ENCODE measurements at places on chromosomes 5 and 9.

DNA sequence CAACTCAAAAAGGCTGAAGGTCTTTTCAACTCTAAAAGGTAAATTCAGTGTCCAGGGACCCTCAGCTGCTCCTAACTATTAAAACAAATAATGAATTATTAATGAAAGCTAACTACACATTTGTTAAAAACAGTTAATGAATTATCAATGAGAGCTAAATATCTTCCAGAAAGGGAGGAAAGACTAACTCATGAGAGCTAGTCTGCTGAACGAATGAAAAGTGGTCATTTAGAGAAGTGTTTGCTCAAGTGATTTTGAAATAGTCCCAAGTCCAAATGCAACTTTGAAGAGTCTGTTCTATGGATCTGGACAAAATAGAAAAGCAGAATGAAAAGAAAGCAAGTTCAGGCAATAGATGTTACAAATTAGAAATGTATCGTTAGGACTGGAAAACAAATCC lies 133.9 kb upstream of the SPEF2 start:
- no peak for DNase-seq

DNA sequence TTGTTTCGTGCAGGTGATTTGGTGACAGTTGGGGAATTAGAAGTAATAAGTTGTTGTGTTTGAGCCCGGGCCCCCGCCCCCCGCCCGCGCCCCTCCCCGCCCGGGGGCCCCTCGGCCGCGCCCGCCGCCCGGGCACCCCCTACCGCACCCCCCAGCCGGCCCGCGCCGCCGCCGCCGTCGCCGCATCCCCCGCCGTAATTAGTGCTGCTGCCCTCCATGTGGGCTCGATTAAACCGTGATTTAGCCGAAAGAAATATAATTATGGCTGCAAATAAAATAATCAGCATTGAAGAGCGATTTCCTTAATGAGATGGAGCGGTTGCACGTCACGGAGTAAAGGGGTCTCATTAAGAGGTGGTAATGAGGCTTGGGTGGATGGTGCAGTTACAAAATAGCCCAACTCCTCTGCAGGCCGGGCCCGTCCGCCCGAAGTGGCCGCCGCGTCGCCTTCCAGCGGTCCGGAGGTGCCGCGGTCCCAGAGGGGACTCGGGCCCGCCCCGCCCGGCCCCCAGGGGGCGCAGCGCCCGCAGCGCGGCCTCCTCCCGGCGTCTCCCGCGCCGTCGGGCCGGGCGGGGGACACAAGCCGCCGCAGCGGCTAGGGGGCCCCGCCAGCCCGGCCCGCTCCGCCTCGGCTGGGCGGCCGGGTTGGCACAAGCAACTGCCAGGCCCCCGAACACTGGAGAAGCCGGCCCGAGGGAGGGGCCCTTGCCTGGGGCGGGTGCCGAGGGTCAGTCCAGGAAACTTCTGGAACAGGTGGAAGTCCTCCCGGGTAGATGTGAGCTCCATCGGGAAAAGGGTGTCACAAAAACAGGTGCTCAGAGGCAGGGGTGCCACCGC lies 6.9 kb upstream of the OTP start:
- DNase-seq, result peak; percentile 29

GRCh38 chr9:121831869-121832268 lies 180.4 kb downstream of the DAB2IP start:
- DNase-seq, result no peak

DNA sequence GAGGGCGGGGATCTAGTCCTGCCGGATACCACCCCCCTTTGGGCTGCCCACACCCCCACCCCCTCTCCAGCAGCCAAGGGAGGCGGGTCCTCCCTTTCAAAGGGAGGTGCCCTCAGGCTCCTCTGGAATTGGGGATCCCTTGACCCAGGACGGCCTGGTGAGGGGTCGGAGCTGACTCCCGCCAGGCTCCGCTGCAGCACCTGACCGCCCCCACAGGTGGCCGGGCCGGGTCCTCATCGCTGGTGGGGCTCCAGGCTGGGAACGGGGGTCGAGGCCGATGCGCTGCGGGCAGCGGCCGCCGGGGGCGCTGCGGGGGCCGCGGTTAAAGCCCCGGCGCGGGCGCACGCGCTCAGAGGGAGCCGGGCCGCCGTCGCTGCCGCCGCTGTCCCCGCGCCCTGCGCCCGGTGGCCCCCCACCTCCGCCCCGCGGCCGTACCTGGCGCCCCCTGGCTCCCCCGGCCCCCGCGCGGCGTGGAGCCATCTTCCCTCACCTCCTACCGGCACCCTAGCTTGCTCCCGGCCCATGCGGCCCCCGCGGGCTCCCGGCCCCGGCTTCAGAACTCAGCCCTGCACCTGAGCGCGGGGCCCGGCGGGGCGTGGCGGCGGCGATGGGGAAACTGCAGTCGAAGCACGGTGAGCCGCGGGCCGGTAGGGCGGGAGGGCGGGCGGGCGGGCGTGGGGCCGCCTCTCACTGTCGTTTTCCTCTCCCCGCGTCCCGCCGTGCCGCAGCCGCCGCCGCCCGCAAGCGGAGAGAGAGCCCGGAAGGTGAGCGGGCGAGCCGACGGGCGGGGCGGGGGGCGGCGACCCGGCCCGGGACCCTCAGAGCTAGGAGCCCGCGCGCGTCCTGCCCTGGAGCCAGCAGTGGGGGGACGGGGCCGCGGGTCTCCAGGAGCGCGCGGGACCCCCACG lies at the start of gene NKD2:
TSS of gene NKD2 (plus strand) at position 352 of the 908 bp plus-strand sequence. CDS start at position 608, 256 bp downstream.
- peak; percentile 28 for DNase-seq

DNA sequence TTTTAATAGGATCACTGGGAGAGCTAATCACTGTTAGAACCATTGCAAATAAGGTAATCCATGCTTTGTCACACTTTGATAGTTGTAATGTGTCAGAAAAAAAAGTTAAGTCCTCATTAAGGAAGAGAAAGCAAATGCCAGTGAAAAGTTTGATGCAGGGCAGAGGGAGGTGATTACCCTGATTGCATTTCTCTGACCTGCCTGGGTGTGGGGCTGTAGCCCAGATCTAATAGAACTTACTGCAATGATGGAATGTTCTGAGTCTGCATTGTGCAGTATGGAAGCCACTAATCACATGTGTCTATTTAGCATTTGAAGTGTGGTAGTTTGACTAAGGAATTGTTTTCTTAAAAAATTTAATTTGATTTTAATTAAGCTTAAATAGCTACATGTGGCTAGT lies 202.7 kb downstream of the ATP10B start:
- DNase-seq, result no peak

- DNase-seq, result no peak
These were observed 1.6 kb upstream of the ZNF608 start for GRCh38 chr5:124747791-124748686.
